ENCODE measurements at places on chromosomes 3 and 15. TPM values are rescaled to one million over a fixed set of nuclear protein-coding genes. Genes with fewer than 3 reads are reported as not detected.

DNA sequence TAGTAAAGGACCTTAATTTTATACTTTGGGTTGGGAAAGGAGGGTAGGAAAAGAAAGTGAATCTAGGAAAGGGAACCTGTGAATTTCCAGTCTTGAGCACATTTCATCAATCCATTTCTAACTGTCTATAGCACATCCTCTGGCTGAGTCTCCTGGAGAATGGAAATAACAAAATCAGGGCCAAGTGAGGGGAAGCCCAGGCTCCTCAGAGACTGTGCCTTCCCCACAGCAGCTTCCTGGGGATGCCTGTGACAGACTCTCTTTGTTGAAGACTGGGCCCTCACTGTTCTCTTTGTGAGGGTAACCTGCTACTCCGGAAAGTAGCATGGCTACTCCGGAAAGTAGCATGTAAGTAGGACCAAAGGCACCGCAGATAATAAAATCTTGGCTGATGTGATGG is 22.6 kb upstream of the CSPG5 start:
- no peak for DNase-seq

DNA sequence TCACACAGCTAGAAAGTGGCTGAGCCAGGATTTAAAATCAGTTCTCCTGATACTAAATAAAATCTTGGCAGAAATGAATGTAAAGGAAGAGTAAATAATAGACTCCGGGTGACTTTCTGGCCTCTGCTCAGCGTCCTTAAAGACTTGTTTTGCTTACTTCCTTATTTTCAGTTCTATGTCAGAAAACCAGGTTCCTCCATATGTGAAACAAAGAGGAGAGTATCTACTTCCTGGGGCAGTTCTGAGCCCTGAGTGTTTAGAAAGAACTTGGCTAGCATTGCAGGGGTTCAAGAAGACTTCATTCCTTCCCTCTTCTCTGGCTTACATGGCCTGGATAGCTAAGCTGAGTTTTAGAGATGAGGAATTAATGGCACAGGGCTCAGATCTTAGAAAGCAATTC is 222.8 kb upstream of the TLE3 start:
- no peak for DNase-seq

DNA sequence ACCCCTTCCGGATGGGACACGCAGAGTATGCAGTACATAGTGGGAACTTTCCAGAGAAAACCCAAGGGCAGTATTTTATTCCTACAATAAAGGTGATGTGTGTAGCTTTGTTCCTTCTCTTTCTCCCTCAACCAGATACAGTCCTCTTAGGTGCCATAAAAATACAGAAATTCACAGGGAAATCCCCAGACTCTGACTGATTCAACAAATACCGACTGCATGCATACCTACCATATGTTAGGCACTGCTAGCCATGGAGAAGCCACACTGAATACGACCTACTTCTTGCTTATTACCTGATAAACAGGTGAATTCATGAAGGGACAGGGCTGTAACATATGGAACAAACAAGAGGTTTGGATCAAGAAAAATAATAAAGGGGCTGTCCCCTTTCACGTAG is 228.5 kb downstream of the FOXP1 start:
- no peak for DNase-seq

Gene SLC12A6
- 23.7 TPM for total RNA-seq

Gene VGLL3
- total RNA-seq, result 5.0 TPM

GRCh38 chr3:31707286-31707685 is 174.6 kb downstream of the STT3B start:
- DNase-seq, result no peak

- no peak for DNase-seq
Measured at GRCh38 chr3:59882746-59883145, 832.9 kb upstream of the CFAP20DC start.

DNA sequence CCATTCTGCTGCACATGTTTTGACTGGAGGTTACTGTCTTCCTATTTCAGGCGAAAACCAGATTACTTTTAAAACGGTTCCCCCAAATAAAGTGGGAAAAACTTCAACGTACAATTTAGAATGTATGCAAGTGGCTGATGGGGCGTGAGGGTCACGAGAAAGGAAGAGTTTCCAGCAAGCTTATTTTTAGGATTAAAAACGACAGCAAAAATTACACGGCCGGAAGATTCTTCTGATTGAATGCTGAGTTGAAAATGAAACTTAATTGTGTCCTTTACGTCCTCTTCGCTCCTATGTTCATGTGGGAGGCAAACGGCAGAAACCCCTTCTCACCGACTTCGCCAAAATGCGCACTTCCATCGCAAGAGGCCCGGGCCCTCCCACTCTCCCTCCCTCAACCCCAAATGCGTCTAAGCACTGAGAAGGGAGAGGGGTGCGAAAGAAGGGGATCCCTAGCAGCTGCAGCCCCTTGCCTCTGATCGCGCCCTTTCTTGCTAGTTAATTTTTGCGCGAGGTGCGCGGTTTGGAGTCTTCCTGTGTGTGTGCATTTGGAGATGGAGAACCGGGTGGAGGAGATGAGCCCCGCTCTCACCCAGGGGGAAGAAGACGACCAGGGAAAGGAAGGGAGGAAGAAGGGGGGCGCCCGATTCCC is 656 bp downstream of the CD47 start:
- no peak for DNase-seq

- DNase-seq, result no peak
Measured at GRCh38 chr15:90161950-90162361, 39.2 kb upstream of the SEMA4B start.

DNA sequence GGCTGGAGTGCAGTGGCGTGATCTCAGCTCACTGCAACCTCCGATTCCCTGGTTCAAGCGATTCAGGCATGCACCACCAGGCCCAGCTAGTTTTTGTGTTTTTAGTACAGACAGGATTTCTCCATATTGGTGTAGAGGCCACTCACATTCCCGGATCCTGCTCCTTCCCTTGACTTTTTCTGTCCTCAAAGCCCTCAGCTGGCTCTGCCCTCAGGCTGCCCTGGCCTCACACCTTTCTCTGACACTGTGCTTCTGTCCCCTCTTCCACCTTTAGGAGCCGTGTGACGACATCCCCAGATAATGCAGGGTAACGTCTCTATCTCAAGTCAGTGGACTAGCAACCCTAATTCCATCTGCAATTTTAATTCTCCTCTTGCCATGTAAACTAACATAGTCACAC is 8.6 kb upstream of the CYFIP1 start:
- no peak for DNase-seq

DNA sequence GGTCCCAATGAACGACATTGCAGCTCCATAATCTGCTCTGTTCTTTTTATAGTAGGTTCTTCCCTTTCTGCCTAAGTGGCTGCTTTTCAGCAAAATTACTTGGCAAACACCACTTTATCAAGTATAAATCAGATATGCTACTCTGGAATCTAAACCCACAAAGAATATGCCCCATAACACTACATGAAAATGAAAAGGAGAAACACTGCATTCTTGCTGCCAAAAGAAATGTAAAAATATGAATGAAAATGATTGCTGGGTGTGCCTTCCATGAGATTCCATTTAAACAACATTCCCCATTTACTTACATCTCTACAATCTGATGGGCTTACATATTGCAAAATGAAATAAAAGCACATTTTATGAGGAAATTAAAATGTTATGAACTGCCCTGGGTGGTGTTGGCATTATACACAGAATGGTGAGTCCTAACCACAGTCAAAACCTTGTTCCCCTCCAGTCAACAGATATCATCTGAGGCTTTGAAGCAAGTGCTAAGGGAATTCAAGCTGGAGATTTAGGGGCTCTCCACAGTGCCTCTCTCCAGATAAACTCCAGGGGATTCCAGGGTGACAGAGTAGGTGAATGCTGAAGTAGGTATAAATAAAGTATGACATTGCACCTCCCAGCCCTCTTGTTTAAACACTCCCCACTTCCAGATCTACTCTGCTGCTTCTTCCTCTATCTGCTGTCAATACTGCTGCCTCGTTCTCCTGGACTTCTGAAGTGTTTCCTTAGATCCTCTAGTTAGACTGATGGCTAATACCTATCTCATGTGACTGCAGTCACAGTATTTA is 136.5 kb downstream of the RORA start:
- no peak for DNase-seq
